Activated T-helper 17 cell treated with anti-CD3 and anti-CD28 coated beads, Interleukin-2, amount 50 U/mL, for 72 hours (primary cell): ENCODE measurements at places on chromosomes 7 and 10.

DNA sequence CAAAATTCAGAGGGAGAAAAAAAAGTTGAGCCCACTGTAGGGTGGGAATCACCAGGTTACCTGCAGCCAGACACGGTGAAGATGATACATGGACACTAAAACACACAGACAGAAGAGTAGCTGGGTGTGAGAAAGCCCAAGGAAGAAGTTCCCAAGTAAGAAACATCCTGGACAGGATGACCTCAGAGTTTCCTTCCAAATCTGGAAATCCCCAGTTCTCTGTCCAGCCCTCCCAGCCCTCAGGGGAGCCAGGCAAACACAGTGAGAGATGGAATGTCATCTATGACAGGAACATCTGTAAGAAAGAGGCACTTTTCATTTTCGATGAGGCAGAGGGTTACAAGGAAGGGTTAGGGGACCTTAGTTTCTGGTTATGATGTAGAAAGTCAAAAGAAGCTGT is 125.1 kb upstream of the LYZL1 start:
- no peak for ATAC-seq

DNA sequence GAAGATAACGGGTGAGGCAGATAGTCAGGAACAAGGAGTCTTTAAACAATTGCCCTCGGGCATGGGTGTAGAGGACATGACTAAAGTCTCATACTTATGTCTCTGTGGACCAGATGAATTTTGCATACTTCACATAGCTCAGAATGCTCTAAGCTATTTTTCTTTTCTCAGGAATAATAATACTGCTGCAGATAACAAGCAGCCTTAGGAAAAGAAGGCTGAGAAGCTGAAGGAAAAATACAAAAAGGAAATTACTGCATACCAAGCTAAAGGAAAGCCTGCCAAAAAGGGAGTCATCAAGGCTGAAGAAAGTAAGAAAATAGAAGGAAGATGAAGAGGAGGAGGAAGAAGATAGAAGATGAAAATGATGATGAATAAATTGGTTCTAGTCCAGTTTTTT is 13.4 kb upstream of the ERCC6 start:
- ATAC-seq, result no peak

DNA sequence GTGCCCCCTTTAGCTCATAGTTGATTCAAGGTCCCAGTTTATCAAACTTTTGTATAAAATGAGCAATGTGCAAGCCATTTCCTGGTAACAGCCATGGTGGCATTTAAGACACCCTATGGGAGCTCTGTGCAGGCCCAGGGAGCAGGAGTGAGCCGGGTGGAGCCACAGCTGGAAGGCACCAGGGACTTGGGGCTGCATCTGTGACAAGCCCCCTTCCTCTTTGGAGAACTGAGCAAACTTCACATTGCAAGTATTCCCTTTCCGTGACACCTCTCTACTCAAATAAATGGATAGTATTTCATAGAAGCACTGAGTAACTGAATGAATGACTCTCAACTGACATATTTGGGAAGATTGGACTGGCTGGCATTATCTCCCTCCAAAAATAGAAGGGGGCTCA is 558.7 kb upstream of the FOXK1 start:
- no peak for ATAC-seq

- ATAC-seq, result no peak
Observed at GRCh38 chr7:36821617-36822016, 97.3 kb upstream of the AOAH start.

- ATAC-seq, result no peak
Observed at GRCh38 chr7:143315776-143316175, at the start of gene CLCN1. TSS of gene CLCN1 (plus strand) at chr7:143316111. CDS start at chr7:143316213, 102 bp downstream.

GRCh38 chr7:84021292-84021908 is 173.2 kb downstream of the SEMA3A start:
- ATAC-seq, result no peak

DNA sequence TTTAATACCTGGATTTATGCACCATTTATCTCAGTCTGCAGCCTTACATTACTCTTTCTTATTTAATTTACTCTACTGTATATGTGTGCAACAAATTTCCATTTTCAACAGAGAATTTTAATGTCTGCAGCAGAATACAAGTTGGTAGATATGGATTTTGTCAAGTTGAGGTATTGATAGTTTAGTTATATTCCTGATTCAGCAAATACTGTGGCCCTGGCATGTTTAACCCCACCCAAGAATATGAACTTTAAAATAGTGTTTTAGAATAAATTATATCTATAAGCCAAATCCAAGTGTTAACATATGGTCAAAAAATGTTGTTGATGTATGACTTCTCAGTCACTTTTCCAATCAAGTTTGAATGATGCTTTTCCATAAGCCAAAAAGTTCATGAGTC is 378.4 kb upstream of the NRG3 start:
- ATAC-seq, result no peak

- no peak for ATAC-seq
Observed at GRCh38 chr10:106595281-106595680, 569.2 kb downstream of the SORCS1 start.

GRCh38 chr10:851901-852300 is 79.6 kb downstream of the LARP4B start:
- peak; percentile 31 for ATAC-seq

DNA sequence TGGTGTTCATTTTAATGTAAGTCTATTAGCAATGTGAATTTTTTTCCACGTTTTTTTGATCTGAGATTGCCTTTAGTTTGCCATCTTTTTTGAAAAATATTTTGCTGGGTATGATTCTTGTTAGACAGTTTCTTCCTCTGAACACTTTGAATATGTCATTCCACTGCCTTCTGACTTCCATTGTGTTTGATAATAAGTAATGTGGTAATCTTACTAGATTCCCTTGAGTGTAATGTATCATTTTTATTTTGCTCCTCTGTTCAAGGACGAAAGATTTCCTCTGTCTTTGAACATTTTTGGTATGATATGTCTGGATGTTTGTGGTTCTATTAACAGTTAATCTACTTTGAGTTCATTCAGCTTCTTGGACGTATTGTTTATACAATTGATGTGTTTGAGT is 371.4 kb downstream of the SUGCT start:
- no peak for ATAC-seq

- ATAC-seq, result no peak
Observed at GRCh38 chr10:69224862-69225657, 4.9 kb downstream of the HKDC1 start.

DNA sequence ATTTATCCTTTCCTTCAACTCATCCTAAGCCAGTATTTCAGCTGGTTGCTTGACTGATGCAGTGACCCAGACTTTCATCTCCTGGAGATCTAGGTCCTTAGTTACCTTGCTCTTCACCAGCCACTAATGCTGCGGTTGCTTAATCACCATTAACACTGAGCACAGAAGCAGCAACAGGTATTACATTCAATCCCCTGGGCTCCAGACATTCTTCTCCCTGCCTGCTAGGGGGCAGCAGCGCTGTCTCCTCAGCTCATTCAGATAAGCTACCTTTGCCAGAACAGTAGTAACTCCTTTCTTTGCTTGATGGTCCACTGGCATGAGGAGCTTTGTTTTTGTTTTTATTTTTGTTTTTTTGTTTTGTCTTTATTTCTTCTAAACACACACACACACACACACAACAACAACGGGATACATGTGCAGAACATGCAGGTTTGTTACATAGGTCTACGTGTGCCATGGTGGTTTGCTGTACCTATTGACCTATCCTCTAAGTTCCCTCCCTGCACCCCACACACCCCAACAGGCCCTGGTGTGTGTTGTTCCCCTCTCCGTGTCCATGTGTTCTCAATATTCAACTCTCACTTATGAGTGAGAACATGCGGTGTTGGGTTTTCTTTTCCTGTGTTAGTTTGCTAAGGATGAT is 1043.2 kb upstream of the C7orf33 start:
- ATAC-seq, result no peak

- no peak for ATAC-seq
Observed at GRCh38 chr7:128035712-128036111, 4.5 kb upstream of the LRRC4 start.

GRCh38 chr10:101221549-101221948 is 7.7 kb downstream of the LBX1 start:
- ATAC-seq, result peak; percentile 64

DNA sequence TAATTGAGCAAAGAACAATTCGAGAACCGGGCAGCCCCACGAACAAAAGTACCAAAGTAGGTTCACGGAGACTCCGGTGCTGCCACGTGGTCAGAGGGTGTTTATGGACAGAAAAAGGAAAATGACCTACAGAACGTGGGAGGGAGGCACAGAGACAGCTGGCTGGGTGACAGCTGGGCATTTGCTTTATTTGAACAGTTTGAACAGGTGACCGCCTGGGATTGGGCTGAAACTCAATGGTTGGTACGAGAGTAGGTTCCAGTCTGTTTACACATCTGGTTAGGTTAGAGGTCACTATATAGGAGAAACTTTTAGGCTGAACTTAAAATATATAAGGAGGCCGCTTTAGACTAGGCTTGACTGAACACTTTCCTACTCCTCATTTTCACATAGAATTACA is 50.6 kb upstream of the CELF2 start:
- no peak for ATAC-seq

- peak; percentile 58 for ATAC-seq
Observed at GRCh38 chr7:43625453-43625852, 42.5 kb downstream of the STK17A start.

DNA sequence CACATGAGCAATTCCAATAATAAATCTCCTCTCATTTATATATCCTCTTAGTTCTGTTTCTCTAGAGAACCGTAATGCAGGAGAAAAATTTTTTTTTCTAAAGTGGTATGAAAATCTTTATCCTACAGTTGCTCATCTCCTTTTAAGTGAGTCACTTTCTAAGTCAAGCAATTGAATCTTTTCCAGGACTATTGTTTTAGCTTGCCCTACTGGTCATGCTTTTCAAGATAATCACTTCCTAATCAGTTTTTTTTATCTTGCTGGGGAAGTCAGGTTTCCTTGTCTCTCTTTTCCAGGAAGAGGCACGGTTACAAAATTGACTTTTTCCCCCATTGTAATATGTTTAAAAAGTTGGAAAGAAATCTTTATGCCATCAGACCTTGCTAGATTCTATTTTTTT is 44.0 kb downstream of the INPP5F start:
- ATAC-seq, result no peak

- ATAC-seq, result peak; percentile 78
Observed at GRCh38 chr10:132142396-132143161, 44.2 kb upstream of the DPYSL4 start.

DNA sequence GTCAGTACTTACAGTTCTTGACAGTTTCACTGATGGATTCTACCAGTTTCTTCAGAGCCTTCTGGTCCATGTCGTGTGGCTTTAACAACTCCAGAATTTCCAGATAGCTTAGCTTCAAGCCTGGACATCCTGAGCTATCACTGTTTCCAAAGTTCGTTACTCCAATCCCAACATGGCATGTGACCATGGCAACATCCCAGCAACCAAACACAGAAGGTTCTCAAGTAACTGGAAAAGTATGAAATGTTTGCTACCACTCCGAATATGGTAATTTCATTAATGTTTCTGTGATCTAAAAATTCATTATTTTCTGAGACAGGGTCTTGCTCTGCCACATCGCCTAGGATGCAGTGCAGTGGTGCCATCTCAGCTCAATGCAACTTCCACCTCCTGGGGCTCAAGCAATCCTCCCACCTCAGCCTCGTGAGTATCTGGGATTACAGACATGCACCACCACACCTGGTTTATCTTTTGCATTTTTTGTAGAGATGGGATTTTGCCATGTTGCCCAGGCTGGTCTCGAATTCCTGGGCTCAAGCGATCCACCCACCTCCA is 29.3 kb downstream of the RBM48 start:
- no peak for ATAC-seq

GRCh38 chr10:66767707-66768106 is 158.1 kb upstream of the LRRTM3 start:
- no peak for ATAC-seq

GRCh38 chr7:154770962-154771361 is 232.0 kb downstream of the PAXIP1 start:
- ATAC-seq, result no peak

DNA sequence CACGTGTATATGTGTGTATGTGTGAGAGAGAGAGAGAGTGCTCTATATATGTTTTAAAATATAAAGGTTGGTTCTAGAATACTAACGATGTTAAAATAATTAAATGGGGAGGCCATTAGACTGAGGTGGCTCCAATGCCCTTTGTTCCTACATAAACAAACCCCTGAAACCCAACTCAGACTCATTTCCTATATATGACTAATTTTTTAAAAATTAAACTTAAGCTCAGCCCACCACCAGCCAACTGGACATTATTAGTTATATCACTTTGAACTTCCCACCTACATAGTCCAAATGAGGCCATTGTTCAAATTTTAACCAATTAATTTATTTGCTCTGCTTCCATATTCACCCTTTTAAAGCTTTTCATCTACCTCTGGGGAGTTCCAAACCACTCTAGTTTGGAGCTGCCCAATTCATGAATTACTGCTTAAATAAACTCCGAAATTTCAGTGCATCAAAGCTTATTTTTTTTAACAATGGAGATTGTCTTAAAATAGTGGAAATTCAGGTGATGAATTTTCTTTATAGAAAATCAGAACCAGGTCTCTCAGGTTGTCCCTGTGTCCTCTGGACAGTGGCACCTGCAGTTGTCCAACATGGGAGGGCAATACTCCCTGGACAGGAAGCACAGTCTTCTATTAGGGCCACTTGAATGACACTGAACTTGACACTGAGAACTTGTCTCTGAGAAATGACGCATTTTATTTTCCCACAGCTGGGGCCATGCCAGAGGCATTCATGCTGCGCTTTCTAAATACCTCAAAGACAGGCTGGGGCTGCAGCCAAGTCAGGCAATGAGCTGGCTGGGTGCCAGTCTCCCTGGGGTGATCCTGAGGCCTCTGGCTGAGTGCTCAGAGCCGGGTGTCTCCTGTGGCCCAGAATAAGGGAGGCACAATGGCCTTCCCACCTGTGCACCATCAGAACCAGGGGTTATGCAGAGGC is 109.5 kb upstream of the TMEM72 start:
- no peak for ATAC-seq

DNA sequence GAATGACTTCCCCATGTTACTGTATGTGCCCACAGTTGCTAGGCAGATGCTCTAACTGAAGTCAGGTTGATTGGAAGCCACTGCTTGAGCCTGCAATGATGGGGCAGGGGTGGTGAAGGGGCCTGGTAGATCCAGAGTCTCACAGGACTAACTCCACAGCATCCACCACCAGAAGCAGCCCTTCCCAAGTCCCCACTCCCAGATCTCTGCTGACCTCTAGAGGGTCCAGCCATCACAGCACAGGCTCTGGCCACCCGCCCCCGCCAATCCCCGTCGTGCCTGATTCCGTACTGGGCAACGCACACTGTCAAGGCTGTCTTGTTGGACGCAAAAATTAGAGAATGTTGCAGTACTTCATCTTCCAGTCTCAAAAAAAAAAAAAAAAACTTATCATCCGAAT is 136.8 kb upstream of the PDE1C start:
- ATAC-seq, result no peak

GRCh38 chr7:41567731-41568114 is 135.2 kb downstream of the INHBA start:
- ATAC-seq, result no peak

GRCh38 chr7:39133088-39133487 is 155.4 kb downstream of the POU6F2 start:
- no peak for ATAC-seq

DNA sequence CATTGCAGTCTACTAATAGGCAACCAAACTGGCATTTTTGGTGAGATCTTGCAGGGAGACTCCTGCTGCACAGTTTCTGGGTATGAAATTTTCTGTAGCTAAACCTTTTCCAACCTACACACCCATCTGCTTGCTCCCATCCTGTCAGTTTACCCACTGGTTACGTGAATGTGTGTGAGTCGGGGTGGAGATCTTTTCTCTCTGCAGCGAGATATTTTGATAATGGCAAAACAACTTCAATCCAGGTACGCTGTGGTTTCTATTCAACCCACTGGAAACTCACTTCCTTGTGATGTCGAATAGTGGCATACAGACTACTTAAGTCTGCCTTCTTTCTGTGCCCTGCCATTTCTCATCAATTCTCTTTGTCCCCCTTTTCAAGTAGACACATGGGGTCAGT is 4.5 kb downstream of the PLEKHA1 start:
- ATAC-seq, result no peak

- ATAC-seq, result no peak
Observed at GRCh38 chr7:141231018-141231792, 157.3 kb downstream of the TMEM178B start.
